NCI-H1105 (cell line): ENCODE measurements at places on chromosomes 3 and 15.

DNA sequence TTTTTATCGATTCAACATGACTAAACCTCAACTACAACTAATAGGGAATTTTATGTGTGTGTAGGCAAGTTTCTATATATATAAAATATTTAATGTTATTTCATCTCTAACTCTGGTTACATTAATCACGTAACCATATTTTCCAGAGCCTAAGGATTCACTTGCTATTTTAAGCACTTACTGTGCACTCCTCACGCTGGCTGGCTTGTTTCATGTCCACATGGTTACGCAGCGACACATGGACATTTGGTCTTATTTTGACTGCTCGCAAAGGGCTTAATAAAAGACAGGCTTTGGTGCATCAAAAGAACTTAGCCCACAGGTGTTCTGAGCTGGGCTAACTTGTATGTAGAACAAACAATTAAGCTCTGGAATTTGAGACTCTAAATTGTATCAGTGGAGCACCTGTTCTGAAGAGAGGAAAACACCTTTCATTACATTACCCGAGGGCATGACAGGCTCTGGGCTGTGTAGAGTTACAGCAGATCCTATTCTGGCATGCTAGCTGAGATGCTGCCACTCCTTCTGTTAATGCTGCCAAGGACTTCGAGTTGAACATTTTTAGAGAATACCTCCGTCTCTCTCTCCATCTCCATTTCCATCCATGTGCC is 130.0 kb upstream of the NR2F2 start:
- no peak for DNase-seq

GRCh38 chr15:43390723-43391122 is 19.8 kb downstream of the TUBGCP4 start:
- no peak for DNase-seq

DNA sequence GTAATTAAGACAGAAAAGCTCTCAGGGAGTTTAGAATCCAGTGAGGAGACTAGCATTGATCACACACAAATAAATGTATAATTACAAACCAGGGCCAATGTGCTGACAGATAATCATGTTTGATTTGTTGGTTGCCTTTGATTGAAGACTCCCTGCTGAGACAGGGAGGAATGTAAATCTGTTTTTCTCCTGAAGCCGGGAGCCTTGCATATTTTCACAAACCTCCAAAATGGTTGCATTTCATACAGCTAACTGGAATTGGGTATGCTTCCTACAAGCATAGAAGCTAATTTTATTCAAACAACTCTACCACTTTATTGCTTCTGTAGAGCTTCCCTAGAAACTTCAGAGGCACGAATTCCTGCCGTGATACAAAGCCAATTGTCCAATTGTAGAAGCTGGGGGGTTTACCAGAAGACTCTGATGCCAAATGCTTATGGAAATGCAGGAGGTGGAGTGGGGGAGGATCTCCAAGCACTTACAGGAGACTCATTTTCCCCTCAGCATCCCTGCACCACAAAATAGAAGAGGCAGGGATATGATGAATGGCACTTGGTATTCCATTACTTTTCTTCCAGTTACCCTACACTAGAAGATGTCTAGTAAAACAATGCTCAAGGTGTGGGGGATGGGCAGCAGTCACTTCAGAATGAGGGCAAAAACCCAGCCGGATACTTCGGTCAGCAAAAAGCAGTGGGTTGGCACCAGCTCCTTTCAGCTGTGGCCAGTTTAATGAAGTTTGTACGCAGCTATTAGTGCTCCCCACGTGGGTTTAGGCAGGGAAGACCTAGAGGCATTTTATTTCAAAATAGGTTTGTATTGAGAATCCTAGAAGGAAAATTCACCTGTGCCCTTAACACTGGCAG is 11.4 kb upstream of the MEX3B start:
- DNase-seq, result no peak

DNA sequence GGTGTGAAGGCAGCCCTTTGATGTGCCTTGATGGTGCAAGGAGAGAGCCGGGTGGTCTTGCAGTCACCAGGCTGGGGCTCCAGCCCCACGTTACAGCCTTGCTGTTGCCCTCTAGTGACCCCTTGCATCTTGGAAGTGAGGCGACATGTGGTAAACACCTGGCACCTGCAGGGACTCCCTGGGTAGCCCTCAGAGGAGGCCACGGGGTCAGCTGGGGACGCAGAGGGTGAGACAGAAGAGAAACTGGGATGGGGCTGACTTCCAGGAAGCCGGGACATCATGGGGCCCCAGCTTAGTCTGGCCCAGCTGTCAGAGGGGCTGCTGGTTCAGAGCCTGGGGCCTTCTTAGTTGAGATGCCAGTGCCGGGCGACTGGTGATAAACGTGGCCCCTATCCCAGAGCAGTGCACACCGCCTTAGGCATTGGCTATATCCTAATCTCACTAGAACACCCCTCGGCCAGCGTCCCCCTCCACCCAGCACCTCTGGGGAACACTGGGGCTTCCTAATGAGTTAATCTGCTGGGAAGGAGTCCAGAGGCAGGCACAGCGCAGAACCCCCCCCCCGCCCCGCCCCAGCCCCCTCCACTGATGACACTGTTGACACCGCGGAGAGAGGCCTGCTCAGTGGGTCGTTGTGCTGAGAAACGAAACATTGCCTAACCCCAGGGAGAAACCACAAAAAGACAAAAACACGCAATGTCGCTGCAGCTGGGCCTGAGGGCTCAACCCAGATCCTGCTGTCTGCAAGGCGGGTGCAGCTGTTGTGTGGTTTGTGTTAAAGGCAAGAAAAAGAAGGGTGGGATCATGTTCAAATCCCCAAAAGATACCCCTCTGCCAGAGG is 60.5 kb upstream of the KLF13 start:
- no peak for DNase-seq

DNA sequence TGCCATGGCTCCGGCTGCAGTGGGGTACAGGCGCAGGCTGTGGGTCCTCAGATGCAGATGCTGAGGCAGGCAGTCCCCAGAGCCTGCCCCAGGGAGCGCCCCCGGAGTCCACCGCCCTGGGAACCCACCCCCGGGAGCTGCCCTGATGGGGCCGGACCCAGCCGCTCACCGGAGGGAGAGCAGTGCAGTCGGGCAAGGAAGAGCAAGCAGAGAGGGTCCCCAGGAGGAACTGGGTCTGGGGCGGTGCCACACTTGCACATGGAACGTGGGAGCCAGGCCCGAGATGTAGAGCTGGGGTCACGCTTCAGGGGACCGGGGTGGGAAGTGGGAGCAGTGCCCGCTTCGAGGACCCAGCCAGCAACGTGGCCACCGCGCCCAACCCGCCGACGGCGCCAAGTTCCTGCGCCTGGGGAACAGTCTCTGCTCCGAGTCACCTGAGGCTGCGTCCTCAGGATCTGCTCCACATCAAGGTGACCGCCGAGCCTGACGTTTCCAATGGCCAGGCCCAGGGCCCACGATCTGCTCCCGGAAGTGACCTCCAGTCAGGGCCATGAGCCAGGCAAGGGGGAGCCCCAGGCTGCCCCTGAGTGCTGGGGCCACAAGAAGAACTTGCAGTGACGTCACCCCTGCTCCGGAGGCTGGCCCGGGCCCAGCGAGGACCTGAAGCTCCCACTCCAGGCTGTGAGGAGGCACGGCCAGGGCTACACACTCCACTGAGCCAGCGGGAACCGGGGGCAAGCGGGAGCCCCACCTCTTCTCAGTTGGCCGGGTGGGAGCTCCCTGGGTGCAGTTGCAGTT is 27.0 kb upstream of the TFG start:
- no peak for DNase-seq

DNA sequence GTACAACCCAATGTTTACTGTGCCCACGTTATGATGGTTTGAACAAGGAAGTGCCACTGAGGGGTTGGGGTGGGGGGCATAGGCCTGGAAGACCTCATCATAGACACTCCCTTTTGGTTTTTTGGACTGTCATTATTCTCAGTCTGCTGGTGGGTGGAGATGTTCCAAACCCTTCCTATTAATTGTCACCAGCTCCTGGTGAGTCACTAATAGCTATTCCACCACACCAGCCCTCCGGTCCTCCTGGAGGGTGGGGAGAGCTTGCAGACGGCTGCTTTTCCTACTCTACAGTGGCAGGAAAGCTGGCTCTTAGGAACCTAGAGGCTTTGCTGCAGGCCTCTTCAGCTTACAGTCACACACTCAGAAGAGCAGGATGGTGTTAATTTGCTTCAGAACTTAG is 9.0 kb upstream of the COPG1 start:
- no peak for DNase-seq

GRCh38 chr3:182697345-182697919 is 95.9 kb upstream of the ATP11B start:
- DNase-seq, result peak; percentile 96

DNA sequence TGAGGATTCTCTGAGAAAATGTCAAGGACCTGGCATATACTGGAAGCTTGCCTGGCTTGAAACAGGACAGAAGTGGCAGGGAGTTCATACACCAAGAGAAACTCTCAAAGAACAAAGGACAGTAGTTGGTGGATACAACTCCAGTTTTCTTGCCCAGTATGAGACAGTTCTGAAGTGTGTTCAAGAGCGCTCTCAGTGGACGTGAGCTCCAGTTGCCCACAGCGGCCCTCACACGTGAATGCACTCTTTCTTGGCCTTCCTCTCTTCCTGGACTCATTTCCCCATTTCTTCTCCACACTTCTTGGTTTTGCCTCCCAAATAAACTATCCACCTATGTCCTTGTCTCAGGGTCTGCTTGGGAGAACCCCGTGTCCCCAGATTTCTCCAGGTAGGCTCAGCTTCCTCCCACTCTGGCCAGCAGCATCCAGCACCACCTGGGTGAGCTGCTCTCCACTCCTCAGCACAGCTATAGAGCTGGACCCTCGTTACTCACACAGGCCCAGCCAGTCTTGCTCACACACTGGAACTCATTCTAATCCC is 54.5 kb downstream of the DCLK3 start:
- DNase-seq, result no peak

GRCh38 chr3:5059782-5060181 is 62.3 kb upstream of the ARL8B start:
- DNase-seq, result no peak

GRCh38 chr3:125053304-125053699 is 2.5 kb downstream of the HEG1 start:
- no peak for DNase-seq
